ENCODE measurements at places on chromosomes 6 and 20.

GRCh38 chr20:62387219-62387913 lies 463 bp downstream of the RPS21 start:
- no peak for DNase-seq

GRCh38 chr20:62830251-62830650 lies 13.4 kb downstream of the COL9A3 start:
- DNase-seq = no peak

- no peak for DNase-seq
Measured at GRCh38 chr20:24118034-24118433, 129.5 kb upstream of the GGTLC1 start.

GRCh38 chr6:1131285-1132079 lies 180.4 kb upstream of the FOXQ1 start:
- DNase-seq = no peak

DNA sequence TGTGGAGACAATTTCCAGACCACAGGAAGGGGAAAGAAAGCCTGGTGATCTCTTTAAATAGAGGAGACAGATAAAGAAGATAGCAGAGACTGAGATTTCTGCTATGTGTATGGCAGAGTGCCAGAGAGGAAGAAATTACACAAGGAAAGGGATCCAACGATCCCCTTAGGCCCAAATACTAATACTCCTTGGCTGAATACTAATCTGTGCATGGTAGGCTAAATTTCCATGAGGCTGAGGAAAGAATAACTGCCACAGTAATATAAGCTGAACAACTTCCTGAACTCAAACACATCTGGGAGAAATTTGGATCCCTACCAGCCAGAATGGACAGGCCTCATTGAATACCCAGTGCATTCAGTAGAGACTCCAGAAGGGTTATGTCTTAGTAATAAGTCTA lies 83.3 kb upstream of the TNFAIP3 start:
- no peak for DNase-seq

DNA sequence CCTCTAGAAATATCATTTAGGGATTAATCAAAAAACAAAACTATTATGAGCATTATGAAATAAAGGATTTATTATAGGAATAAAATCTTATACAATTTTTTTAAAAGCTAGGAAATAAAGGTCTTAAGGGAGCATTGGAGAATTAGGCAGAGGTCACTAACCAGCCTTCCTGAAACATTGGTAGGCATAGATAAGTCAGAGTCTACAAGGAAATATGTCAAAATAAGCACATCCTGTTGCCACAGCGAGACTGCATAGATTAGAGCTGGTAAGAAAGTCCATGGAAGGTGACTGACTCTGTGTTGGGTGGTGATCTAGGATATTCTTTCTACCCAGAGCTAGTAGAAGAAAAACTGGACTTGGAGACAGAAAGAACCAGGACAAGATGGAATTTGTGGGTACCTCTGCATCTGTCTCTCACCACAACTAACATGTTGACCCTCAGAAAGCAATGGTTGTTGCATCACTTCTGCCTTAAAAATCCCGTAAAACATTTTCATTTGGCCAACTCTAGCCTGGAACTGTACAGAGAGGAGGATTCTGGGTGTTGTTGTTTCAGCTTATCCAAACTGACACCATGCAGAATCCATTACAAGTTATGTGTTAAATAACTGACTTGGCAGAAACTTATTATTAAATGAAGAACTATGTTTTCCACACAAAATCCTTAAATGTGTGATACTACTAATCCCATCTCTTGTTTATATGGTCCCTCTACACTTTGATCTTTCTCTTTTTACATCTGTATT lies 77.1 kb downstream of the FBXO5 start:
- DNase-seq = no peak

GRCh38 chr6:13581700-13582229 lies 7.4 kb downstream of the SIRT5 start:
- no peak for DNase-seq

DNA sequence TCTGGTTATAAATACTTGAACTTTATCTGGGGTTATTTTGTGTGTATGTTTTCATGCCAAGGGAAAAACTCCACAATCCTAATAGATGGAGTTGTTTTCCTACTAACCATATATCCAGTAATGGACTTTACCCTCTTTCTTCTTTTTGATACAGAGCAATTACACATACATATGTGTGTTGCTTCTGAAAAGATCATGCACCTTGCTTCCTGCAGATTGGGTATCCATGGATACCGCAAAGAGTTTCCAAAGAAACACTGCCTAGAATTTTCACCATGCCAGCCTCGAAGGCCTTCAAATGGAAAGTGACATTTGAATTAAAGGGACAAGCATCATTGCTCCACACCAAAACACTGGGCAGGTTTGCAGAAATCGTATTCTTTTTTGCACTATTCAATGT lies 26.8 kb downstream of the HDDC2 start:
- DNase-seq = no peak

Data from CD4-positive, alpha-beta T cell treated with Interleukin-1 beta for 1 hour (primary cell).